ENCODE measurements at places on chromosomes 1 and 21.
A peak's percentile ranks its signal among the peaks of the same experiment; 100 is the strongest.

DNA sequence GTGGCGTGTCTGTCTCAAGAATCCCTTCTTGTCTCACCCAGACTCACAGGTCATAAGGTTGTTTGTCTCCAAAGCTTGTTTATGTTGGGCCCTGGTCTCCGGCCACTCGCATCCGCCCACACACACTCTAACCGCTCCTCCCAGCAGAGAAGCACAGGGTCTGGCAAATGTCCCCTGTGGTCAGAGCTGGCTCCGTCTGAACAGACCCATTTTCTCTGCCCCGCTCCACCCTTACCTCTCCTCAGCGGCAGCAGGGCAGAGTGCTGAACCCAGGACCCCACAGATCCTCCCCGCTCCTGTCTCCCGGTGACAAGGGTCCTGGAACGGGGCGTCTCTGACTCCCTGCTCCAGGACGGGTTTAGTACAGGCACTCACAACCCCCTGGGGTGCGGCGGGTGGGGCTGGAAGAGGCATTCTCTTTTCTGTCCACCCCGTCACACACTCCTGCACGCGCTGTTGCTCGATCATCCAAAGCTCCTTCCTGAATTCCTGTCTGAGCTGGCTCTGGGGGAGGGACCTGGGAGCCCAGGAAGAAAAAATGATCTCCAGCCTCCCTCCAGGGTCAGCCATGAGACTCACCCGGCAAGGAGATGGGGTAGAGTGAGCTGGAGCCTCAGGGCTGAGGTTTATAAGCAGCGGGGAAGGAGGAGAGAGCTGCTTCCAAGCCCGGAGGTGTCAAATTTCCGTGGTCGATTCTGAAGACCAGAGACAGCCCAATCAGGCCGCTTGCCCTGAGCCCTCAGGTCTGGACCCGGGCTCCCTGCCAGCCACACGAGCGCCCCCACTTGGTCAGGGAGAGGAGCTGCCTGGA is at the start of gene S100A13:
Gene S100A13, minus strand, starts transcription at position 602 of the 811 bp plus-strand sequence. CDS start 1,033 bp downstream, outside the sequence.
- peak; percentile 92 for DNase-seq

- DNase-seq: no peak
Observed at GRCh38 chr1:200888349-200888838, 6.3 kb upstream of the INAVA start.

GRCh38 chr1:178870944-178871343 is at the start of gene ANGPTL1:
Gene ANGPTL1 (minus strand): TSS chr1:178871077. CDS start chr1:178865776, 5,301 bp downstream.
- DNase-seq: no peak

GRCh38 chr1:163094589-163094988 is 25.4 kb downstream of the RGS4 start:
- no peak for DNase-seq

DNA sequence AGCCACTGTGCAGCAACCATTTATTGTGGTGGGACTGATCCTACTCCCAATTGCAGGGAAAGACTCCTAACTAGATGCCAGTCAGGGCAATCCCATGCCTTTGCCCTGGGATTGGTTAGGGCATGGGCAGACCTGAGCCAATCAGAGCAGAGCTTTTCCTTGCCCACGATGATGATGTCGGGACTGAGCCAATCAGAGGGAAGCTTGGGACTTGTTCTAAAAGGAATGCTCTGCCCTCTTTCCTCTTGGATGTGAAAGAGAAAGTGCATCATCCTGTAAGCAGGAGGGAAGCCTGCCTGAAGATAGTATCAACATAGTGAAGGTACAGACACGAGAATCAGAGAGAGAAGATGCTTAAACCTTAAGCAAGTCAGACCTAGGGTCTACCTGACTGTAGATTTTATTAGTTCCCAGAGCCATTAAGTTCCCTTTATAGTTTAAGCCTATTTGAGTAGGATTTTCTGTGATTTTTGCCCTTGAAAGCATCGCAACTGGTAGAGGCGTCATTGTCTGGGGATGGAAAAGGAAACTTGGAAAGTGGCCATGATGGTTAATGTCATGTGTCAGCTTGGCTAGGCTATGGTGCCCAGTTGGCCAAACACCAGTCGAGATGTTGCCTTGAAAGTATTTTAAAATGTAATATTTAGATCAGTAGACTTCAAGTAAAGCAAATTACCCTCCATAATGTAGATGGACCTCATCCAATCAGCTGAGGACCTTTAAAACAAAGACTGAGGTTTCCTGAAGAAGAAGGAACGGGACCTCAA is 19.9 kb downstream of the IRF2BP2 start:
- no peak for DNase-seq

DNA sequence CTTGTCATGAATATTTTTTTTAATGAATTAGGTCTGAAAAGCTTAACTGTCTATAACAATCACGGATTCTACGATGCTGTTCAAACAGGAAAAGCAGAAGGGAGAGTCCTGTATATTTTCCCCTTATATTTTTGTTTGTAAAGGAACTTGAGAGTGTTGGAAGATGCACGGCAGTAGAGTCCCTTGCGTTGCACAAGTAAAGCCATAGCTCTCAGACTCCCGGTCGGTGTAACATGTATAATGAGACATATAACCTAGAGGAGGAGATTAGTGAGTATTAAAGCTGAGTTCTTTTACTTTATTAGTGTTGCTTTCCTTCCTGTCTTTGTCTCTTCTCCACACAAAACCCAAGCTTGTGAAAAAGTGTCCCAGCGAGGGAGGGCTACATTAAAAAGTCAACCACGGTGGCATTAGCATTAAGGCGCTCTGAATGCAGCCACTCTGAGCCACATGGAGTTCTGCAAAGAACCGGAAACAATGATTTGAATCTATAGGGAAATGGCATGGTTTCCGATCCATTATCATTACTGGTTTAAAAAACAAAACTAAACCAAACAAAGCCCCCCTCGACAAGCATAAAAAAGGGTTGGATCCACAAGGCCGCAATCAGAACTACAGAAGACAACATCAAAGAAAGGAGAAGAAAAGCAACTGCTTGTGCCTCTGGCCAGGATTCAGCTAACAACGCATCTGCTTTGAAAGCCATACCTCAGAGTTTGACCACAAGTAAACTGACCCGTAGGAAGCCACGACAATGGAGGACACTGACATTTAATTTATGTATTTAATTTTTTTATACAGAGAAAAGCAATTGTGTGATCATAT is 356.8 kb downstream of the LMO4 start:
- no peak for DNase-seq

Data from psoas muscle (tissue), 8 donors.